ENCODE measurements at places on chromosomes 2 and 18.
A peak's percentile ranks its signal among the peaks of the same experiment; 100 is the strongest.

GRCh38 chr2:171986778-171987177 lies 13.0 kb upstream of the METAP1D start:
- no peak for DNase-seq

GRCh38 chr2:46394649-46395510 lies 84.5 kb upstream of the TMEM247 start:
- no peak for DNase-seq

DNA sequence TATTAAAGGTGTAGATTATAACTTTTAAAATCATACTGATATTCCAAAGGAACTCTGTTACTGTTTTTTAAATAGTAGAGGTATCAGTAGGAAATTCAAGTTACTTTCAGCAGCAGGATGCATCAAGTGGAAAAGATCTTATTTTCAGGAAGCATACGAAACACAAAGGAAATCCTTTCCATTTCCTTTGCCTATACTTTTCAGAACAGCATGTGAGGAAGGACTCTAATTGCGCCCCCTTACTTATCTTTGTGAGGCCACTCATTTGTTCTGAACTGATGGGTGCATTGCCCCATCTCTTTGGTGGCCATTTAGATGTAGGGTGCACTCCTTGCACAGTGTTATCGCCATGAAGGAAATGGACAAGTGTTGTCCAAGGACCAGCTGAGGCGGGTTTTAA lies 145.3 kb downstream of the BABAM2 start:
- no peak for DNase-seq

DNA sequence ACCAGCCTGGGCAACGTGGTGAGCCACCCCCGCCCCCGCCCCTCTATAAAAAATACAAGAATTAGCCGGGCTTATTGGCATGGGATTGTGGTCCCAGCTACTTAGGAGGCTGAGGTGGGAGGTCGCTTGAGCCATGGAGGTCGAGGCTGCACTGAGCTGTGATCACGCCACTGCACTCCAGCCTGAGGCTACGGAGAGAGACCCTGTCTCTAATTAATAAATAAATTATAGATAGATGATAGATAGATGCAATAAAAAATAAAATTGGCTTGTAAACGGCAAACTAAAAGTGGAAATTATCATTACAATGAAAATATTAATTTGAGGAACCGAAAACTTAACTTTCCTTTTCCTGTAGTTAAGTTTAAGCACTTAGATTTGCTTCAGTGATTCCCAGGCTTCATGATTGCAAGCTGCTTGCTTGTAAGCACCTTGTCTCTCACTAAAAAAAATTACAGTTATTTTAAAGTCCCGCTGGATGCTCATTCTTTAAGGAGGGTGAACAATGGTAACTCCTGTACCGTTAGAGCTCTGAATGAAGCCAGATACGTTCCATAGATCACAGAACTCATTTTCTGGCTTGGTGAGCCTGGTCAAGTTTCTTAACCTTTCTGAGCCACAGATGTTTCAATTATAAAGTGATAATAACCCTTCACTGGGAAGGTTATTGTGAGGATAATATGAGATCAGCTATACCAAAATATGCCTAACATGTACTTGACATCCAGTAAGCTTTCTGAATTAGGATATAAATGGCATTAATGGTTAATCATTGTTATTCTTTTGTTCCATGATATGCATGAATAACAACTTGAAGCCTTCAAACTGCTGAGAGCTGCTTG lies 9.3 kb upstream of the NARS1 start:
- no peak for DNase-seq

- DNase-seq, result no peak
These were observed 11.5 kb upstream of the LAPTM4A start for GRCh38 chr2:20062615-20063545.

DNA sequence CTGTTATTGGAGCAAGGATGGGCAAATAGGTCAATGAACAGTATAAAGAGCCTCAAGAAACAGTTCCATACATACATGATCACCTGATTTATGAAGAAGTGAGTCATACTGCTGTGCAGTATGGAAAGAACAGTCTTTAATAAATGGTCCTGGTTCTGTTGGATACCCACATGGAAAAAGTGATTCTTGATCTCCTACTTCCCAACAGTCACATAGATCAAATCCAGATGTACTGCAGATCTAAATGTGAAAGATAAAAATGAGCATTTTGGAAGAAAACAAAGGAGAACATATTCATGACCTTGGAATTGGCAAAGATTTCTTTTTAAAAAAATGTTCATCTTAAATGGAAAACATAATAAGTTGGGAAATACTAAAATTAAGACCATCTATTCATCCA lies 75.8 kb downstream of the CCDC148 start:
- DNase-seq, result no peak

DNA sequence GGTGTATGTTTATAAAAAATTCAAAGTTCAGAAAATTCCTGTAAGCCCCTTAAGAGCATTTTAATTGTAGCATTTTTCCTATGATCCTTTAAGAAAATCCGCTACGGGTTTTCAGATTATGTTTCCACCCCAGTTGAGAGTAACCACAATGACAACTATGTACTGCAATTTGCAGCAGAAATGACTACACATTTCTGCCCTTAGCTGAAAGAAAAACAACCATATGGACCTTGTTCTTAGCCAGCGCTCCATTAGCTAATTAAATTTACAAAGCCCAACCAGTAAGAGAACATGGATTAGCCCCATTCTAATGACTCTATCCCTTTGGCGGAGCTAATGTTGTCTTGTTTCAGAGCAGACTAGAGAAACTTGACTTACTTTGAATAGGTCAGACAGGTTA lies 247.6 kb downstream of the SLC8A1 start:
- no peak for DNase-seq

GRCh38 chr2:15281681-15282080 lies 279.5 kb downstream of the NBAS start:
- DNase-seq, result no peak

DNA sequence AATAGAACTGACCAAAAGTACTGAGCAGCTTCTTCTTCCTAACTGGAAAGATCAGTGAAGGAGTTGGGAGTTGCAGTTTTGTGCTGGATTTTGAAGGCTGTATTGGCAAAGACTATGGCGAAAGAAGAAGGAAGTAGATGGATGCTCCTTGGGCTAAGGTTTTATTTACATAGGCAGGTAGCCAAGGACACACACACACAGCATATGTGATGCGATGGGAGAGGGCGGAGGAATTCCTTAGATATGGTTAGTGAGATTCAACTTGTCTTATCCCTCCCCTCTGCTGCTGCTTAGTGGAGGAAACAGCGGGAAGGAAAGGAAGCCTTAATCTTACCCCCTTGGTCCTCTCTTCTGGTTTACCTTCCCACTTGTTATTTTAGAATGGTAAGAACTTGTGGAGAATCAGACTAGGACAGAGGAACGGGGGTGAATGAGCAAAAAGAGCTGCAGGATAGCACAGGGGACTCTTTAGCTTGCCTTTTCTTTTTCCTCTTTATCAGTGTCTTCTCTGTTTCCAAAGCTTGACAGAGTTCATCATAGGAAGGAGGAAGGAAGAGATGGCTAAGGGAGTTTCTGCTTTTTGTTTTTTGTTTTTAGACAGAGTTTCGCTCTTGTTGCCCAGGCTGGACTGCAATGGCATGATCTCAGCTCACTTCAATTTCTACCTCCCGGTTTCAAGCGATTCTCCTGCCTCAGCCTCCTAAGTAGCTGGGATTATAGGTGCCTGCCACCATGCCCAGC lies 87.9 kb downstream of the OSBPL6 start:
- DNase-seq, result no peak

DNA sequence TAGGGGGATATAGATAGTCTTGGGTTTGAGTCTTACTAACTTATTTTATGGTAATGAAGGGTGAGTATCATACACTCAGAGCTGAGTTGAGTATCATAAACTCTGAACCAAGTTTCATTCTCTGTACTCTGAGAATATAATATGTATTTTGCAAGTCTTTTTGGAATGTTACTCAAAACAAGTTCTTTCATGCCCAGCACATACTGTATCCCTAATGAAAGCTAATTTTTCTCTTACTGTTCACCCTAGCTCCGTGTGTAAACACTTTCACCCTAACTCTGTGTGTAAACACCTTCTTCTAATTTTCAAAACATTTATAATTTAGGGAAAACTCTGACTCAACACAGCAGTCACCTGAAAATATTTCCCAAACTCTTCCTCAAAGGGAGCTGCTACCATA lies 29.7 kb upstream of the CHST9 start:
- no peak for DNase-seq

GRCh38 chr2:53715568-53715967 lies 52.0 kb upstream of the CHAC2 start:
- no peak for DNase-seq

- DNase-seq, result peak; percentile 3
These were observed 129.5 kb downstream of the SMAD7 start for GRCh38 chr18:48821251-48821590.

DNA sequence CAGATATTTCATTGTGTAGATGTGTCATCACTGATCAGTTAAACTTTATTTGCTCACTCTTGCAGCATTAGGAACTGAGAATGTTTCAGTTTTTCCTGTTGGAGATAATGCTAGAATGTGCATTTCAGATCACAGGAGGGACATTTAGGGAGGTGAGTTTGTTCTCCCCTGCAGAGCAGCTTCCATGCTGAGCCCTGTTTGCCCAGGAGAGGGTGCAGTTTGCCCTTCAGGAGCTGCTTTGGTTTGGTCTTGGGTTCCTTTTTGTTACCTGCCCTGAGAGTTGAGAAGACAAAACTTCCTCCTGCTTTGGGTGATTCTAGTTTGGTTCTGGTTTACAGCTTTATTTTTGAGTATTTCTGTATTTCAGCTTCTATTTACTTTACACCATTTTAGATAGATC lies 49.9 kb downstream of the DGKD start:
- DNase-seq, result peak; percentile 72

GRCh38 chr2:239467281-239467955 lies 66.6 kb upstream of the HDAC4 start:
- DNase-seq, result no peak

- no peak for DNase-seq
These were observed 30.1 kb upstream of the BCL11A start for GRCh38 chr2:60583604-60584003.

DNA sequence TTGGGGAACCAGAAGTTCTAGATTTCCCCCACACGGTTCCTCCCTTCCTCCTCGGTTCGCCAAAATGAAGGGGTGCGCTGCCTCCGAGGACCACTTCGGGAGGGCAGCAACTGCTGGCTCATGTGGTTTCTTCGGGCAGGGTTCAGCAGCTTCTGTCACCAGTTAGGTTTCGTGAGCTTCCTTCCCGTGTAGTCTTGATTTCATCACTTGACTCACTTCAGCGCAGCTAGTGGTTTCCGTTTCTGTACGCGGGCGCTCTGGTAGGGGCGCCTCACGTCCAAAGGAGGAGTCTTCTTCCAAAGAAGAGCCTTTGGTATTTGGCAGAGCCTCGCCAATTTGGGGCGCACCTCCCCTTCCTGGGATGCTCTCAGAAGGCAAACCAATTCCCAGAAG lies 485 bp upstream of the GALNT3 start:
- peak; percentile 73 for DNase-seq

- no peak for DNase-seq
These were observed 480.0 kb upstream of the HS6ST1 start for GRCh38 chr2:128798502-128799283.

- DNase-seq, result no peak
These were observed 94.9 kb upstream of the FZD7 start for GRCh38 chr2:201938781-201939180.

DNA sequence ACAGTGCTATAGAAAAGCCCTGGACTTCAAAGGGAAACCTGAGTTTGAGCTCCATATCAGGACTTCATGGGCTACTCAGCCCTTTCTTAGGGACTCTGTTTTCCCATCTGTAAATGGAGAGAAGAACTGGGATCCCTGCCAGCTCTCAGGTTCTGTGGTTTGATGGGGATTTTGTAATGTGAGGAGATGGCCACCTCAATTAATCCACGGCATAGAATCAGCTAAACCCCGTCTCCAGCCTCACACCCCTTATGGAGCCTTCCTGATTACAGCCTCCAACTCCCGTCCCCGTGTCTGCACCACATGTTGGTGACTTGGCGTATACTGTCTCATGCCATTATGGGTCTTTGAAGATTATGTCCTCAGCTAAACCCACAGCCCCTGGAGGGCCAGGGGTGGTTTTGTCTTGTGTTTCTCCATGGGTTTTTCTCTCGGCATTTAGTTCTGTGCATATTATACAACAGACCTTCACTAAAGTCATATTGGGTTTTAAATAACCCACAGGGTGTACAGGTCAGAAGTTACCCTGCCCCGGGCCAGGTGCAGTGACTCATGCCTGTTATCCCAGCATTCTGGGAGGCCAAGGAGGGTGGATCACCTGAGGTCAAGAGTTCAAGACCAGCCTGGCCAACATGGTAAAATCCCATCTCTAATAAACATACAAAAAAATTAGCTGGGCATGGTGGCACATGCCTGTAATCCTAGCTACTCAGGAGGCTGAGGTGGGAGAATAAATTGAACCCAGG lies 63.8 kb upstream of the PPP1CB start:
- DNase-seq, result no peak

- no peak for DNase-seq
These were observed 144.3 kb upstream of the SERTAD2 start for GRCh38 chr2:64797881-64798575.

GRCh38 chr18:46429130-46429529 lies 227.9 kb downstream of the LOXHD1 start:
- DNase-seq, result no peak

DNA sequence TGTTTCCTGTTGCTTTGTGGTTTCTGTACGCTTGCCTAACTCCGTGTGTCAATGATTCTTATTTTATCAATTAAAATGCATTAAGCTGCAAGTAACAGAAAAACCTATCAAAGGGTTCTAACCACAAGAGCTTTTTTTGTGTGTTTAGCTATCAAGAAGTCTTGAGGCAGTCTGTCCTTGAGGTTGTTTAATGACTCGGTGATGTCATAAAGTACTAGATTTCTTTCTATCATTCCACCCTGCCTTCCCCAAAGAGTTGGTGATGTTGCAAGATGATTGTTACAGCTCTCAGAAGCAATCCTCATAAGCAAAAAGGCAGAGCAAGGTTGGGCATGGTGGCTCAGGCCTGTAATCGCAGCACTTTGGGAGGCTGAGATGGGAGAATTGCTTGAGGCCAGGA lies 51.9 kb upstream of the SPTBN1 start:
- DNase-seq, result no peak

- DNase-seq, result peak; percentile 60
These were observed 51.8 kb downstream of the COA5 start for GRCh38 chr2:98556344-98557033.

DNA sequence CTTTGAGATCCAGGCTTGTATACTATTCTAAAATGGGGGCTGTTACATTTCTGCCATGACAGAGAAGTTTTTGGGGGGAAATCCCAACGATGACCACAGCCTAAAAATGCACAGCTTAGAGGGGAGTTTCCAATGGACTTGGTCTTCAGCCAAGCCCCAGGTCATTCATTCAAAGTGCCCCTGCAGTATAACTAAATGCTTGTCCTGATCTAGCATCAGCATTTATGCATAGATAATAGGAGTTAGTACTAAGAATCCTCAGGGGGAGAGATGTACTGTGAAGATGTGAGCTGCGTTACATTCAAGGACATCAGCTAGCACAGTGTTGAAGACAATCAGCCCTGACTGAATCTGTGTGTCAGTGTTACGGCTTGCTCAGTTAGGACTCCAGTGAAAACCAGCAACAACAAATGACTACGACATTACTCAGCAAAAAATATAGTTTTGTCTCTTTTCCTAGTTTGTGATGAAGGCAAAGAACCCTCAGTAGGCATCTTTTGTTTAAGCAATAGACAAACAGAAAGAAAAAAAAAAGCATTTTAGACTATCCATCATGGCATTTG lies 160.9 kb downstream of the ZEB2 start:
- no peak for DNase-seq

GRCh38 chr18:69882965-69883668 lies 64.6 kb downstream of the CD226 start:
- DNase-seq, result no peak
